ENCODE measurements at places on chromosomes 6 and 20. TPM values are rescaled to one million over a fixed set of nuclear protein-coding genes. Genes with fewer than 3 reads are reported as not detected.

The TTLL9 gene
- total RNA-seq = 5.9 TPM

The RIPPLY2 gene
- not detected for total RNA-seq

The ZC2HC1B gene
- total RNA-seq = not detected

The PEX6 gene
- 33.3 TPM for total RNA-seq

The SLC22A3 gene
- total RNA-seq = 37.7 TPM

The ADGRF4 gene
- total RNA-seq = not detected

The SLC17A1 gene
- not detected for total RNA-seq

The HLA-DRB5 gene
- total RNA-seq = 279 TPM

The HLA-DQB1 gene
- 132 TPM for total RNA-seq

The TXNDC5 gene
- 98.3 TPM for total RNA-seq

The DNAH8 gene
- total RNA-seq = 0.03 TPM

The PROKR2 gene
- not detected for total RNA-seq

The ASCC3 gene
- total RNA-seq = 34.8 TPM

The CCN6 gene
- total RNA-seq = not detected

The TOP1 gene
- 52.0 TPM for total RNA-seq

The CAGE1 gene
- total RNA-seq = not detected

The OR2B6 gene
- not detected for total RNA-seq

The ECT2L gene
- 3.9 TPM for total RNA-seq

The CNKSR3 gene
- total RNA-seq = 9.5 TPM

The FRS3 gene
- total RNA-seq = 5.9 TPM

The MAS1 gene
- not detected for total RNA-seq

The ADGB gene
- total RNA-seq = 6.2 TPM

The SLC52A3 gene
- total RNA-seq = 1.1 TPM

The CDH26 gene
- 8.4 TPM for total RNA-seq

The CRISP2 gene
- 0.83 TPM for total RNA-seq

The HBS1L gene
- 51.3 TPM for total RNA-seq

The BHLHE23 gene
- total RNA-seq = not detected

The BICRAL gene
- total RNA-seq = 20.7 TPM

The SLC22A1 gene
- total RNA-seq = 2.6 TPM

The DDR1 gene
- total RNA-seq = 80.9 TPM

The RCAN2 gene
- total RNA-seq = 9.0 TPM

The RSPO3 gene
- total RNA-seq = 8.0 TPM

The TNFRSF6B gene
- total RNA-seq = 5.3 TPM

The OXT gene
- not detected for total RNA-seq

Data from lower lobe of right lung (tissue), 2 donors.